ENCODE measurements at places on chromosomes 7 and 10.

DNA sequence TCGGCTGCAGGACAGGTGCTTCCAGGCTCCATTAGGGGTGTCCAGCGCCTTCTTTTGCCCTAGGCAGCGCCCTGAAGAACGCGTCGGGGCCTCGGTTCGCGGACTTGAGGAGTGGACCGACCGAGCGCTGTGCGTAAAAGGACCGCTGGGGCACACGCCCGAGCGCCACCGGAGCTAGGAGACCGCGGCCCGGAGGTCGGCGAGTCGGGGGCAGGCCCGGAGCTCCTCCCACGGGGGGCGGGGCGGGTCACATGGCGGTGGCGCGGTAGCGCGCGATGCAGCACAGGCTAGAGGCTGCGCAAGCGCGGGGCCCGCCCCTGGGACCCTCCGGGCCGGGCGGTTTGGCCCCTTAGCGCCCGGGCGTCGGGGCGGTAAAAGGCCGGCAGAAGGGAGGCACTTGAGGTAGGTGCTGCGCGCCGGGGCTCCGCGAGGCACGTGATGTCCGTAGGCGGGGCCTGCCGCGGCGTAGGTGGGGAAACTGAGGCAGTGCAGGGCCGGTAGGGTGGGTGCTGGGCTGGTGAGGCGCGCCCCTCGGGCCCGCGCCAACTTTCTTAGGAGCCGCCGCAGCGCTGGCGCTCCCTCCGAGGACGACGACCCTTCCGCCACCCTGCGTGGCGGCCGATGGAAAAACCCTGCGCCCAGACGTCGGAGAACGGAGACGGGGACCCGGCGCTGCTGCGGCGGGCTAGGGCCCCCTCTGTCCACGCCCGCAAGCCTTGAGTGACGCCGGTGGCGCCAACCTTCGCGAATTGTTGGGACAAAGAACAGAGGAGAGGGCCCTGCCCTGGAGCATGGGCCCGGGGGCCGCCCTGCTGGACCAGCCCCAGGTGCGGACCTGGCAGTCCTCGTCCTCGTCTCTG lies at the start of gene PRXL2A:
PRXL2A (plus strand) TSS at position 310 of the 860 bp plus-strand sequence. CDS start 11,917 bp downstream, outside the sequence.
- DNase-seq, result peak; percentile 12

DNA sequence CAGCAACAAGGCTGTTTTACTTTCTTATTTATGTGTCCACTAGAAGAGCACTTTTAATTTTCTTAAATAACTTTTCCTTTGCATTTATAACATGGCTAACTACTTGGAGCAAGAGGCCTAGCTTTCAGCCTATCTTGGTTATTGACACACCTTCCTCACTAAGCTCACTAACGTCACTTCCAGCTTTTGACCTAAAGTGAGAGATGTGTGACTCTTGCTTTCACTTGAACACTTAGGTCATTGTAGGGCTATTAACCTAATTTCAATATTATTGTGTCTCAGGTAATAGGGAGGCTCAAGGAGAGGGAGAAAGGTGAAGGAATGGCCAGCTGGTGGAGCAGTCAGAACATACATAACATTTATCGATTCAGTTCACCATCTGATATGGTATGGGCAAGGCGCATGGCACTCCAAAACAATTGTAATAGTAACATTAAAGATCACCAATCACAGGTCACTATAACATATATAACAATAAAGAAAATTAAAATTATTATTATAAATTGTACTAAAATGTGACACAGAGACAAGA lies 95.0 kb upstream of the FAM20C start:
- no peak for DNase-seq

DNA sequence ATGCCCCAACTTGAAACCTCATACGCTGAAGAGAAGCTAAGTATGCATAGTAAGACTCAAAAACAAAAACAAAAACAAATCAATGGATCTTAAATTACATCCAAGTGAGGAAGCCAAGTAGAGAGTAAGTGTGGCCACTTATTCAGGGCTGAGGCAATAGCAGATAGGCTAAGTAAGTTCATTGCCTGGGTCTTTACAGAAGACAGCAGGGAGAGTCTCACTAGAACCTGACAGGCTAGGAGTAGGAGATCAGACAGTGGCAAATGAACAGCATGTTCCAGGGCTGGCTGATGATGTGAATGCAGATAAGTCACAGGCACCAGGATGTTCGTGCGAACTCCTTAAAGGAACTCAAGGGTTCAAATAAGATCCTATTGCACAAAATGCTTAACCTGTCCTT lies 568.6 kb downstream of the KCNMA1 start:
- DNase-seq, result no peak

GRCh38 chr7:71746006-71746405 lies 614.1 kb downstream of the GALNT17 start:
- DNase-seq, result no peak

DNA sequence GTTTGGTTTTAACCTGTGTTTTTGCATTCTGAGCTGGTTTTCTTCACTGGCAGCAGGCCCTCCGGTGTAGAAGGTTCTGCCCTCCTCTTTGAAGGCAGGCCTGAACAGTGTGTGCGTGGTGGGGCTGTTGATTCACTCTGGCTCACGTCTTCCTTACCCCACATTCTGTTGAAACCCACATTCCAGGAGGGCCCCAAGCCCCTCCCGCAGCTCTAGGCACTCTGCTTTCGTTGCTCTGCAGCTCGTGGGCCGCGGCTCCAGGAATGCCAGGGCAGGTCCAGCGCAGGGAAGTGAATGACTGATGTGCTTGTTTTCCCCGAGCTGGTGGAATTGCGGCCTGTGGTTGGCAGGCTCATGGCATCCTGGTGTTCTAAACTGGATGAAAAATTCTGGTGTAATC lies 49.0 kb downstream of the HTRA1 start:
- DNase-seq, result no peak

DNA sequence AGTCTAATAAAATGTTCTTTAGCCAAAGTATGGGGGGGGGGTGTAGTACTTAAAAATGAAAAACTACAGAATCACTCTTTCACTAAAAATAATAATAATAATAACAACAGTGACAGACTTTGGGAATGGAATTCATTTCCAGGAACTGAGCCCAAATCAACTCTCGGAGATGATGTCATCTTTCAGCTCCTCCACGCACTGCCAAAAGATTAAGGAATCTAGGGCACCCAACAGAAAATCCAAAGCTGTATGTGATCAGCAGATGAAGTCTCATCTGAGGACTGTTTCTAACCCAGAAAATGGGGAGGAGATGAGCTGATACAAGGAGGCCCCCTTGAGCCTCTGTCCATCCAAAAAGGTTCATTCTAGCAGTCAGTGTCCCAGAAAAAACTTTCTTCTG lies 54.5 kb downstream of the GRB10 start:
- DNase-seq, result peak; percentile 59

- DNase-seq, result no peak
Observed at GRCh38 chr7:153002115-153002514, 242.6 kb downstream of the ACTR3B start.

- DNase-seq, result no peak
Observed at GRCh38 chr10:474946-475345, 214.5 kb downstream of the DIP2C start.

Data from fibroblast of mammary gland (primary cell).